ENCODE measurements at places on chromosomes 6 and 20. TPM values are rescaled to one million over a fixed set of nuclear protein-coding genes. Genes with fewer than 3 reads are reported as not detected.

Gene RPS21
- 2,469 TPM for total RNA-seq

Gene CCN6
- total RNA-seq: 1.1 TPM

Gene LY6G6D
- not detected for total RNA-seq

Gene ZHX3
- 24.7 TPM for total RNA-seq

Gene RHAG
- not detected for total RNA-seq

Gene FAM210B
- 24.0 TPM for total RNA-seq

Gene PLN
- total RNA-seq: 0.08 TPM

Gene EYA2
- total RNA-seq: not detected

Gene DST
- 83.9 TPM for total RNA-seq

Gene PYGB
- 814 TPM for total RNA-seq

Gene VSTM2L
- 0.19 TPM for total RNA-seq

Gene EPPIN
- total RNA-seq: not detected

Gene PDYN
- total RNA-seq: not detected

Gene CTCFL
- not detected for total RNA-seq

Gene CGAS
- 0.03 TPM for total RNA-seq

Gene IFT52
- 34.8 TPM for total RNA-seq

Gene LIN28B
- total RNA-seq: 3.6 TPM

Gene PPIL6
- 0.91 TPM for total RNA-seq

Gene MRPS10
- 33.8 TPM for total RNA-seq

Gene ADAT2
- 6.4 TPM for total RNA-seq
